Activated CD4-positive, alpha-beta T cell treated with anti-CD3 and anti-CD28 coated beads, Interleukin-2, Interleukin-4, amounts not matched to agents 100 ng/mL and 50 ng/mL, durations not matched to agents 16 hours and 8 hours (primary cell): ENCODE measurements at places on chromosomes 7 and 10.
A peak's percentile ranks its signal among the peaks of the same experiment; 100 is the strongest.

DNA sequence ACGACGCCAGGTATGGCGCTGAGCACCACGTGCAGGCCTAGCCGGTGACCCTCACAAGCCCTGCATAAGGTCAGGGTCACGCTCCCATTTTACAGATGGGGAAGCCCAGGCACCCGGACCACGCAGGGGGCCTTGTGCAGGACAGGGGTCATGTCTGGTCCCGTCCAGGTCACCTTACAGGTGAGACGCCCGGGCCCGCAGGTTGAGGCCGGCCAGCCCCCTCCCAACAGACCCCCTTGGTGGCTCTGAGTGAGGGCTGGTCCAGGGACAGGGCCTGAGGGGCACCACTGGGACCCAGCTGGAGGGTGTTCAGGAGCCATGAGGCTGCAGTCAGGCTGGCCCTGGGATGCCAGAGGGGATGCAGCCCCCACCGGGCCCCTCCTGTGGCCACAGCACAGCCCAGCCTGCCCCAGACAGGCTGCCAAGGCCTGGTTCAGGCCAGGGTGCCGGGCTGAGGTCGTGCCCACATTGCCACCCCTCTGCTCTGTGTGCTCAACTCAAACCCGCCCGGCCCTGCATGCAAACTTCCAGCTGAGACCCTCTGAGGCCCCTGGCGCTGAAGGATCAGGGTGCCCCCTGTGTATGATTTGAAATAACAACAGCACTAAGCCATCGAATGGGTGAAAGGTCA lies 69.0 kb downstream of the PWWP2B start:
- DNase-seq = no peak

- DNase-seq = no peak
Observed at GRCh38 chr10:128712661-128713400, 586.6 kb upstream of the MKI67 start.

DNA sequence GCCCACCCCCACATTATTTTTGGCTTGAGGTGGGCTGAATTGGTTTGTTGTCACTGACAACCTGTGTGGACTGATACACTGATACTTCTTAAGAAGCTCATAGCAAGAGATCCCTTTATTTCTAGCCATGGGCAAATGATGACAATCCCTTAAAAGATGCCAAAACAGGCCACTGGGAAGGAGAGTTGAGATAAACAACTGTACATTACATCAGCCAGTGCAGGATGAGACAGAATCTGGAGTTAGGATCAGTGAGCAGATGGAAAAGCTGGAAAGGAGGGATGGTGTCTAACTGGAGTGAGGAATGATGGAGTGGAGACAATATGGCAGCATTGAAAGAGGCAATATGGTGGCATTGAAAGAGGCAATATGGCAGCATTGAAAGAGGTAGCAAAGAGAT lies 195.9 kb upstream of the LYZL2 start:
- no peak for DNase-seq

DNA sequence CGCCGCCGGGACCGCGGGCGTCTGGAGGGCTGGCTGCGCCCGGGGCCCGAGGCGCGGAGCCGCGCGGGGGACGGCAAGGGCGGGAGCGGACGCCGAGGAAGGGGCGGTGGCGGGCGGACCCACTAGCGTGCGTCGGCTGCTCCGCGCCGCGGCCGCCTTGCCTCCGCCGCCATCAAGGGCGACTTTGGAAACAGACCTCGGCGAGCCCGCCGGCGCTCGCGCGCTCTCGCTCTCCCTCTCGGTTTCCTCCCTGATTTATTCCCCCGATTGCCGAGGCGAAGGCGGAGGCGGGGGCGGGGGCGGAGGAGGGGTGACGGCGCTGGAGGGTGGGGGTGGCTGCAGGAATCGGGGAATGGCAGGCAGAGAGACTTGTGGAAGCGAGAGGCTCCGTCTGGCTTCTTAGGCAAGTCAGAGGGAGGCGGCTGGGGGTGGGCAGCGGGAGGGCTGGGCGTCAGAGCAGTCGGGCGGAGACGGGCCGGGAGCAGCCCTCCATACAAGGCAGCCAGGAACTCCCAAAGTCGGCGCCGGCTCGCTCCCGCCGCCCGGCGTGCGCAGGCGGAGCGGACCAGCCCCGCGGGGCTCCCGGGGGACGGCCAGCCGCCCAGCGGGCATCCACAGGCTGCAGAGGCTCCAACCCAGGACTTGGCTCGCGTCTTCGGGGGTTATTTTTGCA lies at the start of gene CACNA2D1:
Gene CACNA2D1 (minus strand): TSS at position 231 of the 673 bp plus-strand sequence.
- DNase-seq = no peak

DNA sequence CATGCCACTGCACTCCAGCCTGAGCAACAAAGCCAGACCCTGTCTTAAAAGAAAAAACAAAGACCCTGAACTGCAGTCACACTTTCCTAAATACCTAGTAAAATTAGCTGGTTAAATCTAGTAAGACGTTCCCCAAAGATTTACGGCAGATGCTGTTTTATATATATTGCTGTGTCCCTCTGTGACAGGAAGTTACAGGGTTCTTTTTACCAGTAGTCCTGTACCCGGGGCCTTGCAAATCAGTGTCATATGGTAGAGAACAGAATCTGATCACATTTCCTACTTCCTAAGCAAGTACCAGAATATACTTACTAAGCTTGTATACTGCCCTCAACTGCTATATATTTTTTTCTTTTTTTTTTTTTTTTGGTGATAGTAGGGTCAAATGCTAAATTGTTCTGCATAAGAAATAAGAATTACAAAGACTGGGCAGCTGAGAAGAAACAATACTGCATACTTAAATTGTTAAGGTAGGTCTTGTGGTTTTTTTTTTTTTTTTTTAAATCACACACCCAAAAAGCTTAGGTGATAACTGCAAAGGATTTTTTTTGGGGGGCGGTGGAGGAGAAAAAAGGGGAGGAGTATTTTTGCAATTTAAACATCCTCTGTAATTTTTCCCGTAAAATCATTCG lies 27.3 kb upstream of the KMT2E start:
- DNase-seq = no peak

DNA sequence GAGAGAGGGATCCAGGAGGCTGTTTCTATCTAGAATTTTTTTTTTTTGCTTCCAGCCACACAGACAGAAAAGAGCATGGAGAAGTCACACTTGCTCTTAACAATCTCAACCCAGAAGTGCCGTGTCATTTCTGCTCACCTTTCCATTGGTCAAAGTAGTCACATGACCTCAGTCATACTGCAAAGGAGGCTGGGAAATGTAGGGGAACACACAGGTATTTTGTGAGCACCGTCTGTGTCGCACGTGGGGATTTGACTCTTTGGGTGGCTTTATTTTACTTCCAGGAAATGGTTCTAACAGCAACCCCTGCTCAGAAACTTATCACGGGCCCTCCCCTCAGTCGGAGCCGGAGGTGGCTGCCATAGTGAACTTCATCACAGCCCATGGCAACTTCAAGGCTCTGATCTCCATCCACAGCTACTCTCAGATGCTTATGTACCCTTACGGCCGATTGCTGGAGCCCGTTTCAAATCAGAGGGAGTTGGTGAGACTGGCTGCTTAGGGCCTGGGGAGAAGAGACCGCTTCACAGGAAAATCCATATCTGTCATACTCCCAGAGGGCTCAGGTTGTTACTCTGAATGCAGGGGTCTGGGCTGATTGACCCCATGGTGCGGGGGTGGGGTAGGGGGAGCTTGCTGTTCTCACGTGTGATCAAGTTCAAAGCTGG lies 13.1 kb upstream of the CPA1 start:
- DNase-seq = no peak

DNA sequence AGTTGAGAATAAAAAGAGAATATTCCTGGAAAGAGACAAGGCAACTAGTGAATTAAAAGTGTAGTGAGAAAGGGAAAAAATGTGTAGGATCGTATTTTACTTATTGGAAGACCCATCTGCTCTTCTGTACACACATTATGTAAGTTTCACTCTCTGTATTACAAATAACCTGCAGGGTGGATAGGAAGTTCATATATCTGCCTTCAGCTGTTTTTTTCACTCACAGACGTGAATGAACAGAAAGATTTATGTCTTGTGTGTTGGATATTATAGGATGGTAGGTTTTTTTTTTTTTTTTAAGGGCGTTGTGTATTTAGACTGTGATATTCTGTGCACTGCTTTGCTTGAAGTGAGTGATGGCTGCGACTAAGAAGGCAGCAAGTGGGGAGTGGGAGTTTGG lies 266.5 kb downstream of the AUTS2 start:
- no peak for DNase-seq

GRCh38 chr10:33306126-33306525 lies 28.3 kb downstream of the NRP1 start:
- no peak for DNase-seq

DNA sequence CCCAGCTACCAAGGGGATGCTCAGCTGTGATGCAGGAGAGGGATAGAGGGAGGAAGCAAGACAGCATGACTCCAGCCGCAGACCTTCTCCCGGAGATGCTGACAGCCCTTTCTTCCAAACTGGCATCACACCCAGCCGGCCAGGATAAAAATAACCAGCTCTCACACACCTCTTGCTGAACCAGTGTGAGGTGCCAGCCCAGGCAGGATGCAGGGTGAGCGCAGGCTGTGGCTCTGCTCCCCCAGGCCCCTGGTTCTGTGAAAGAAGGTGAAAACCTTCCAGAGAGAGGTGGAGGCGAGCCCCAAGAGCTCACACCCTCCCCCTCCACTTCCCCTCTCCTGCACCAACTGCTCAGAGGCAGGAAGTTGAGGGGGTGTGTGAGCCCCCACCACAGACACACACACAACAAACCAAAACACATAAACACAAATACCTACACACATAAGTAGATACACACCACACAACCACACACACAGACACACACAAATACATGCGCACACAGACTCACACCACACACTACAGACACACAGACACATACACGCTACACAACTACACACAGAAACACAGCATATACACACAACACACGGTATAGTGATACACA lies 4.0 kb downstream of the GPR15LG start:
- DNase-seq = peak; percentile 22

- no peak for DNase-seq
Observed at GRCh38 chr10:127935071-127935561, 28.2 kb downstream of the PTPRE start.
